Esophagus squamous epithelium (tissue), 5 donors: ENCODE measurements at places on chromosomes 7 and 10.

DNA sequence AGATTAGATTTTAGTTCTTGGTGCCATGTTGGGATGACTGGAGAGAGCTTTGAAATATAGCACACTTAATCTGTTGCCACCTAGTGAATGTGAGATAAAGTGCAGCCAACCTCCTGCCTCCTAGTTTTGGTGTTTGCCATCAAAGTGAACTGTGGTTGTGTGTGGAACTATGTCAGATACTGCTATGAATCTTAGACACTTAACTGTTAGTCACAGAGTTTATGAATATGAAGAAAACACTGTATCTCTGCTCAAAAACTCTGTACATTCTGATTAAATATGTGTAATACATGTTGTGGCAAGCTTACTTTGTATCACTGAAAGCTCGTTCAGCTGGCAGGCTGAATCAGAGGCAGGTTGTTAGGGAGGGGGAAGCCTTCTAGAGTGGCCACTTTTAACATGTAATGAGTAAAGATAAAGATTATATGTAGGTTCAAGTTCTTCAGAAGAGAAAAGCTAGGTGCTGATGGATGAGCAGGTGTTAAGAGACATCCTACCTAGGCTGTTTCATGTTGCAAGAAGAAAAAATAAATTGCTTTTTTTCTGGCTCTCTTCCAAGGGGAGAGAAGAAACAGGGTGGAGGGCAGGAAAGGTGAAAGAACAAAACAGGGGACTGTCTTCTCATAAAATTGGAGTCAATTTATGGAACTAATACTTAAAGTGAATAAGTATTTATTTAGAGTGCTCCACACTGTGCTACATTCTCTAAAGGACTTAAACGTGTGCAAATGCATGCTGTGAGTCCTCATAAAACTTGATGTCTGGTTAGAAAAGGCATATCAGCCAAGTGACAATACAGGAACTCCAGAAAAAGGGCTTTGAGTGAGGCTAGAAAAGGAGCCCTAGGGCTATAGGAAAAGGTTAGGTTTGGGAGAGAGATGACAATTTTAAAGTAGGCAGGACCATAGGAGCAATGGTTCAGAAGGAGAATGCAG lies 14.1 kb upstream of the LAMB1 start:
- DNase-seq: no peak

DNA sequence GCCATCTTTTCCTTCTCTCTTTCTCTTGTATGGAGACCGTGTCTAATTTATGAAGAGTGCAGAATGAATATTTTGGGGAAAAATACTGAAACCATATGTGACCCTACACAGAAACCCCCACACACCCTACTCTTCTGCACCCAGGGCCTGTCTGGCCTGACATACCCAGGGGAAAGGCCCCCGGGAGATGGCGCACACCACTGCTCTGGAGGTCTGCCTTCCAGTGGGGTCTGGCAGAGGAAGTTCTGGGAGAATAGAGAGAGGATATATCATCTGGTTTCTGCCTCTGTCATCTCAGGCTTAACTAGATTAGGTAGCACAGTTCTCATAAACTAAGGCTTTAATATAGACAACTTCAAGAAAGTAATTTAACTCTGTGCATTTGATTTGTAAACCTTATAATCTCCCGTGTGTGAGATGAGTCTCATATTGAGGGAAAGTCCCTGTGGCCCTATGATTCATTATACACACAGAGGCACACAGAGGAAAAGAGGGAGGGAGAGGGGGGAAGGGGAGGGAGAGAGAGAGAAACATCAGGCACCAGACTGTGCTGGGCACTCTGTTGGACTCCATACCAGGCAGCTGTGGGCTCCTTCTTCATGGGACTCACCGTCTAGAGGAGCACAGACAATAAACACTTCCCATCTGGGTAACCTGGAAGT lies 123.3 kb downstream of the AOAH start:
- no peak for DNase-seq

- no peak for DNase-seq
Observed at GRCh38 chr10:89241026-89241425, 10.5 kb downstream of the LIPA start.

DNA sequence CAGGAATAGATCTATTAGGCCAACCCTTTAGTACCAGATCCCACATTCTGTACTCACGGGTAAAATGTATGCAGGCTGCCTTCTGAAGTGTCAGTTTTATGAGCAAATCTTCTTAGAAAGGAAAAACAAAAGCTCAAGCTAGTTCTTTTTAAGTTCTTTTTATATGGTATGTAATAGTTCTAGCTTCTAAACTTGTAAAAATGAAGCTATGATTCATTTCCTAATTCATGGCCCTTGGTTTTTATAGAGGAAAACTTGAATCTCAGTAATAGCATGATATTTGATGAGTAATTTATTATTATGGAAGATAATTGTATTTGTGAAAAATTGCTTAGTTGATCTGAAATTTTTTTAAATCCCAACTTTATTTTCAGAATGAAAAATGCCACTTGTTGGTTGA lies 54.3 kb downstream of the SLK start:
- DNase-seq: no peak

DNA sequence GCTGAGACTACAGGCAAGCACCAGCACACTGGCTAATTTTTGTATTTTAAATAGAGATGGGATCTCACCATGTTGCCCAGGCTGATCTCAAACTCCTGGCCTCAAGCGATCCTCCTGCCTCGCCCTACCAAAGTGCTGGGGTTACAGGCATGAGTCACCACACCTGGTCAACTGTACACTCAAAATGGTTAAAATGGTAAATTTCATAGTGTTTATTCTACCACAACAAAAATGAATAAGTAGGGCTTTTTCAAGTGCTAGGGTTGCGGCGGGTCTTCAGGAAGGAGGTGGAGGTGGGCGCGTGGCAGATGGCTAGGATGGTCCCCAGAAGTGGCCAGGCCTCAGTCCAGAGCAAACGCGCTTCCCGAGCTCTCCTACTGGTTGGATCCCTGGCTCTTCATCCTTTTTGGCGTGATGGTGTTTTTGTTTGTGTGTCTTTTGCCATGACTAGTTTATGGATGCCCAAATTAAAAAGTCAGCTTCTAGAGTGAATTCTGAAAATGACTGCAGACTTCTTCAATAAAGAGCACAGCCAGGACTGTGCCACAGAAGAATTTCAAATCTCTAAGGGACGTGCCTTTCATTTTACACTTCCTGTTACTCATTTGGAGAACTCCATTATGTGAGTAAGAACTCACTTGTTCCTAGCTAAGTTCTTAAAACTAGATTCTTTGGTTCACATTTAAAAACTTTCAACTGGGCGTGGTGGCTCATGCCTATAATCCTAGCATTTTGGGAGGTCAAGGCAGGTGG lies 73.9 kb downstream of the TMEM130 start:
- DNase-seq: no peak

DNA sequence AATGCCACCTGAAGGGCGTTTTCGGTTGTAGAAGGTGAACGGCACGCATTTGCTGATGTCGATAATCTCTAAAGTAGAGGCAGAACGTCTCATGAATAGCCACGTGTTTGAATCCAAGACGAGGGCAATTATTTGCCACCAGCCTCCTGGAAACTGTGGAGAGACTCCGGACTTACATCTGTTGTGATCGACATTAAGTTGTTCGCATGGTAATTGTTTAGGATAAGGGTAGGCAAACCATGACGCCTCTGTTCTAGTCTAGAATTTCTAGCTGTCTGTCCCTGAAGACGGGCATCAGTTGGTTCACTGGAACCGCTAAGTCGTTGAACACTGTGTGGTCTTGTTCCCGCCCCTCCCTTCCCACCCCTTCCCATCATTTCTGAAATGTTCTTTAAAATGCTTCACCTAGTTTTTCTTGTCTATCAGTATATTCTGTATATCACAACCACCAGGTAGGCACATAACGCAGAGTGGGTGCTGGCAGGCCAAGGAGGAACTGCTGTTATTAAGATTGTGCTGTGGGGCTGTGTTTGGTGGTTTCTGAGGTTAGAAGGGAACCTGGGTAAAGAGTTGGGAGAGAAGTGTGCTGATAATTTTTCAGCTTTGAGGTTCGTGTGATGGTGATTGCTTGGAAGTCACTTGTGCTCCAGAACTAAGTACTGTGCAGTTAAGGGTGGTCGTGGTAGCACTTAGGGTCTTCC lies 1.2 kb downstream of the UBE3C start:
- no peak for DNase-seq

DNA sequence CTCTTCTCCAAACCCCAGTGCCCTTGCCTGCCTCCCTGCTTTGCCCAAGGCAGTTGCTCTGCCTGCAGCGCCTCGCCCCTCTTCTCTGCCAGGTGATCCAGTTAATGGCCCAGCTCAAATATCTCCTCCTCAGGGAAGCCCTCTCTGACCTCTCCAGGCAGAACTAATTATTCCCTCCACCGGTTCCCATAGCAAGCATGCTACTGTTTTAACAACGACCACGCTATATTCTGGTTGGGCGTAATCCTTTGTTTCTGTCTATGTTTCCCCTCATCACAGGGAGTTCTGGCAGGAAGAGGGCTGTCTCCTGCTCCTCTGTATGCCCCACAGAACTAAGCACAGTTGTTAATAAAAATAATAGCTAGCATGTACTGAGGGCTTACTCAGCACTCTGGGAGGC lies 36.8 kb upstream of the R3HCC1L start:
- no peak for DNase-seq
